ENCODE measurements at places on chromosomes 2 and 18.

GRCh38 chr2:156322686-156323231 is 9.8 kb downstream of the NR4A2 start:
- DNase-seq: no peak

- DNase-seq: no peak
Measured at GRCh38 chr2:216362730-216363129, 9.6 kb downstream of the MARCHF4 start.

DNA sequence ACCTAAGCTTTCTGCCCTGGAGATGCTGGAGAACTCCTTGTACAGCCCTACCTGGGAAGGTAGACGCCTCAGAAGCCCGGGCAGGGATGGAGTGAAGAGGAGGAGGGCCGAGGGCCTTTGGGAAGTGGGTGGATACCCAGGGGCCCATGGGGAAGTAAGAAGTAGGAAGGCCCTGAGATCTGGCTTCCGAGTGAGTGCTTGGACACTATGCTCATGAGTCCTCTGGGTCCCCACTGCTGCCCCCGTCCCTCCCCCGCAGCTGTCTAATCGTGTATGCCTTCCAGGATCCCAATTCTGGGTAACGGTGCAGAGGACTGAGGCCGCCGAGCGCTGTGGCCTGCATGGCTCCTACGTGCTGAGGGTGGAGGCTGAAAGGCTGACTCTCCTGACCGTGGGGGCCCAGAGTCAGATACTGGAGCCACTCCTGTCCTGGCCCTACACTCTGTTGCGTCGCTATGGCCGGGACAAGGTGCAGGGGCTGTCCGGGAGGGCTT is 1.1 kb downstream of the DOK1 start:
- DNase-seq: peak; percentile 43

GRCh38 chr2:19367326-19367725 is 8.9 kb upstream of the OSR1 start:
- DNase-seq: no peak

- no peak for DNase-seq
Measured at GRCh38 chr2:72989770-72990556, 72.6 kb downstream of the EMX1 start.

DNA sequence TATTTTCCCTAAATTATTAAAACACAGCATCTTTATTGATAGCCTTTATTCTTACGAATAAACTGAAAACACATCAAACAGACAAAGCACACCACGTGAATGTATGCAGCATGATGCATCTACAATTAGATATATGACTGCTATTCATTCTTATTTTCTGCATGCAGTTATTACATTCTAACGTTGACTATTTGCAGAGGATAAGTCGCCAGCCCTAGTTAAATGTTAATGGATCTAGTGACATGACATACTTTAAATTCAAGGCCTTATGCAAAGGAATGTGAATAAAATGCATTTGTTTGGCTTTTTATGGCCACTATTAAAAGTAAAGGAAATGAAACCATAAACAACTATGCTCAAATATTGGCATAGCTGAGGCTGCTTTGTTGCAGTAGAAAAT is 172.4 kb downstream of the MAP2 start:
- no peak for DNase-seq

- no peak for DNase-seq
Measured at GRCh38 chr2:237413777-237414661, at the start of gene COL6A3. COL6A3 (minus strand) TSS chr2:237414164; CDS start chr2:237396817, 17,347 bp downstream.

Measured in CD14-positive monocyte (primary cell).